ENCODE measurements at places on chromosomes 13 and 19.
A peak's percentile ranks its signal among the peaks of the same experiment; 100 is the strongest.

GRCh38 chr19:56083668-56084067, 37.4 kb downstream of the ZNF787 start:
- DNase-seq = no peak

DNA sequence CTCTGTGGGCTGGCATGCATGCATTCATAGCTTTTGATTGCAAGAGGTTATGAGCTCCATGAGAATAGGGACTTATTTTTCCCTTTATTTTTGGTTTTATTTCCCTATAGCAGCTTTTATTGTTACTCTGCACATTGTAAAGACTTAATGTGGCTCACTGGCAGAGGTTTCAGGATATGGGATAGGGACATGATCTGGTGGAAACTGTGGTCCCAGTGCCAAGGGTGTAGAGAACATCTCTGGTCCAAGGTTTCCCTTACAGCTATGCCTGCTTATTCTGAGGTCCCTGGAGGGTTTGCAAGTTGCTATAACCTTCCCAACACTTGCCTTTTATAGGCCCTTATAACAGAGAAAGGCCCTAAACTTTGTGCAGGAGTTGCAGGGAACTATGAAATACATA, 33.6 kb downstream of the LMO7 start:
- DNase-seq = no peak

DNA sequence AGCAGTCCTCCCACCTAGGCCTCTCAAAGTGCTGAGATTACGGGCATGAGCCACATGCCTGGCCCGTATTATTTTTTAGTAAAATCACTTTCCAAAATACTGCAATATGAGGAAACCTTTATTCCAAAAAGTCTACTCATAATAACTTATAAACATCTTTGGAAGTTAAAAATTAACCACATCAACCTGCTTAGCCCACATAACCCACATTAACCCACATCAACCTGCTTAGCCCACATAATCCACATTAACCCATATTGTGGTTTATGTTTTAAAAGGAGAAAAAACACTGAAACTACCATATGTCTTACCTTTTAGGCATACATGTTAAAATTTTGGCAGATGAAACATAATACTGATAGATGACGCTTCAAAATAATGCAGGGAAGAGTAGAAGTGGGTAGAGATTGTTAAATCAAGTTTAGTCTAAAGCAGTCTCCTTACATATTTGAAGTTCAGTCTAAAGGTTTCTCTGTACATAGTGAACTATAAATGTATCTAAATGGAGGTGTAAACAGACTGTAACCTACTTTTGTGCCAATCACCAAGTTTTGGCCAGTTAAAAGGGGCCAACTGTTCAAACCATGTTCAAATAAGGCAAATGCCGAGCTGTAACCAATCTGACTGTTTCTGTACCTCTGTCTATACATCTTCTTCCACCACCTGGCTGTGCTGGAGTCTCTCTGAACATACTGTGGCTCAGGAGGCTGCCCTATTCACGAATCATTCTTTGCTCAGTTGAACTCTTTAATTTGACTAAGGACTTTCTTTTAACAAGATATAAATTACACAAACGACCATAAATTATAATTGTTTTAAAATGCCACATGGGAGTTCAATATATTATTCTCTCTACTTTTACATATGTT, 14.5 kb downstream of the KPNA3 start:
- no peak for DNase-seq

GRCh38 chr13:85316506-85317025, 482.7 kb downstream of the SLITRK6 start:
- no peak for DNase-seq

DNA sequence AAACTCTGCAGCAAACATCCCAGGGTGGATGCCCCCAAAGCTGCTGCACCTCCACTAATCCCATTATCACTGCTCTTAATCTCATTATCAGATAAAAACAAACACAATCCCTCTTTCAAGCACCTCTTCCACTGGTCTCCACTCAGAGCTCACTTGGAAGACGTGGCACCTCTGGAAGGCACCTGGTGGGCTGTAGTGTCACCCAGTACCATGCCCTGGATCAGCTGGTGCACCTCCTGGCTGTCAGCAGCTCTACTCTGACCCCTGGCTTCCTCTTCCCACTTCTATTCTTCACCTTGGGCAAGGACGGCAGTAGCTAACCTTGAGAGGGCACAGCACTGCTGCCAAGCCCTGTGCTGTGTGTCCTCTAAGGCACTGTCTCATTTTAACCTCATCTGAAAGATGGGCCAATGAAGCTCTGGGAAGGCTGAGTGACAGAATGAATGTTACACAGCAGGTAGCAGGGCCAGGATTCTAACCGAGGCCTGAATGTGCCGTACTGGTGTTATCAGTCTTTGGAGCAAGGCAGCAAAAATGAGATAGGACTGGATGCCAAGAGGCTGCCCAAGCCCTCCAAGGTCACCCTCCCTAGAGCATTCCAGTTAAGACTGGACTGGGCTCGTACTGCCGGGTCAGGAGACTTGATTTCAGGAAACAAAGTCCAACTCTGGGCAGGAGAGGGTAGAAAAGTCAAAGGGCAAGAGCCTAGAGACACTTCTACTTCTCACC, 7.4 kb downstream of the BRD4 start:
- no peak for DNase-seq

DNA sequence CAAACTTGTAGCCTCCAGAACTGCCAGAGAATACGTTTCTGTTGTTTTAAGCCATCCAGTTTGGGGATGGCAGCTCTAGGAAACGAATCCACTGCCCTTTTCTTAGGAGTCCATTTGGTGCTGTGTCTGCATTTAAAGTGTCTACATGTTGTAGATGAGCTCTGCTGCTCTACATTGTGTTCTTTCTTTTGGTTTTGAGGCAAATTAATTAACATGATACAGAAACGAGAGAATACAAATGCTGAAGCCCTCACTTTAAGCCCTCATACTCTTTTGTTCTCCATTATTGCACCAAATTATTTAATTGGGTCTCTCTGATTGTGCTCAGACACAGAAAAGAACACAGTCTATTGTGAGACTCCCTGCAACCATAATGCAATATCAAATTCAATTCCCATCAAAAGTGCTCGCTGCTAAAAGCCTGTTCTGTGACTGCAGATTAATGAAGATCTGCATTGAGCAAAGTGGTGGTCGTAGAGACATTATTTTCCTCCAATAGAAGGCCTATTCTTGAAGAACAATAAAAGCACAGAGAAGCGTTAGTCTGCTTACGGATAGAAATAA, 166.3 kb upstream of the SOX21 start:
- no peak for DNase-seq

- DNase-seq = peak; percentile 46
Measured at GRCh38 chr19:17332677-17333581, 1.7 kb downstream of the ANO8 start.

- DNase-seq = peak; percentile 75
Measured at GRCh38 chr19:38514812-38515633, 81.5 kb downstream of the RYR1 start.

GRCh38 chr13:44063881-44064280, 184.2 kb downstream of the LACC1 start:
- DNase-seq = no peak

DNA sequence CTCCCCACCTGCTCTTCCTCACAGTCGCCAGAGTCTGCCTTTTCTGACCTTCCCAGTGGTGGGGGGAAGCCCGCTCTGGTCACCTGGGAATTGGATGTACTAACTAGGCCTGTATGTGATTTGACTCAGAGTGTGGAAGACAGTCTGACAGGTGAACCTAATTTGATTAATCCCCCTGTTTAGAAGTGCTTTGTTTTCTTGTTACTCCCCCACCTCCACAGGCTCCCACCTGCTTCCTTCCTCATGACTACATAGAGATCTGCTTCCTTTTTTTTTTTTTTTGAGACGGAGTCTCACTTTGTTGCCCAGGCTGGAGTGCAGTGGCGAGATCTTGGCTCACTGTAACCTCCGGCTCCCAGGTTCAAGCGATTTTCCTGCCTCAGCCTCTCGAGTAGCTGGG, 44.0 kb downstream of the COG3 start:
- no peak for DNase-seq

- DNase-seq = no peak
Measured at GRCh38 chr13:26022538-26023292, 29.1 kb downstream of the SHISA2 start.

DNA sequence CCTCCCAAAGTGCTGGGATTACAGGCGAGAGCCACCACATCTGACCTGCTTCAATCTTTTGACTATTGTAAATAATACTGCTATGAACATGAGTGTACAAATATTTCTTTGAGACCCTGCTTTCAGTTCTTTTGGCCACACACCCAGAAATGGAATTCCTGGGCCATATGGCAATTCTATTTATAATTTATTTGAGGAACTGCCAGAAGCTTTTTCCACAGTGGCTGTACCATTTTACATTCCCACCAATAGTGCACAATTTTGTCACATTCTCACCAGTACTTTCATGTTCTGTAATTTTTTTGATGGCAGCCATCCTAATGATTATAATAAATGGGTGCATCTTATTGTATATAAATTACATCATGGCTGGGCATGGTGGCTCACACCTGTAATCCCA, 13.7 kb upstream of the FCER2 start:
- no peak for DNase-seq

DNA sequence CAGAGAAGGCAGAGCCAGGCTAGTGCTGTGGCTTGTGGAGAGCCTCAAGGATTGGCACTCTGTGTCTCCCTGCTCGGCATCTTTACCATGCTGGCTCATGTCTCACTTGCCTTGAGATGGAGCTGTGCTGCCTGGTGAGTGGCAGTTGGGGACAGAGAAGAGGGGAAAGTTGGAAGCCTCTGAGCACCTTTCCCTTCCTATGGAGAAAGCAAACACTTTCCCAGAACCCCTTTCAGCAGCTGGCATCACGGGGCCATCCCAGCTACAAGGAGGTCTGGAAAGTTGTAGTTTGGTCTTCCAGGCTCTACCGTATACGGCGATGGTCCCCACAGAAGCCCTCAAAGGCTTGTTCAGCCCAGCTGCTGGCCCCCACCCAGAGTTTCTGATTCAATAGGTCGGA, 58.7 kb downstream of the DPF1 start:
- DNase-seq = no peak
